Daoy (cell line): ENCODE measurements at places on chromosomes 5 and 9. TPM values are rescaled to one million over a fixed set of nuclear protein-coding genes. Genes with fewer than 3 reads are reported as not detected.
A peak's percentile ranks its signal among the peaks of the same experiment; 100 is the strongest.

The IQGAP2 gene
- total RNA-seq = 5.6 and 6.9 TPM in 2 replicates

GRCh38 chr9:70058569-70059116 lies 15.0 kb downstream of the MAMDC2 start:
- no peak for DNase-seq

DNA sequence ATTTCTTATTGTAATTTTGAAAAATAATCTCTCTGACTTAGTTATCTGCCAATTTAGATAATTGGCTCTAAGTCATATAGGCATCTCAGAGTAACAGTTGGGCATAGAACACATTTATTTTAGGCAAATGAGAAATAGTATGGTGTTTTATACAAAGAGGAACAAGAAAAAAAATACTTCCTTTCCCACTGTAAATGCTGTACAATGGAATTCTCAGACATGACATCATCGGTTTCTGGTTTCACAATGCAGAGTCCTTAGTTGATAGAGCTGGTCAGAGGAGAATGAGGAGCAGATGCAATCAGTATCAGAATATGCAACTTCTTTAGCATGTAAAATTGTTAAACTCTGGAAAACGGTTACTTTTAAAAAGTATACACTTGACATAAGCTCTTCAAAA lies 49.4 kb downstream of the PLK2 start:
- peak; percentile 80 for DNase-seq

- DNase-seq = no peak
Measured at GRCh38 chr5:14724633-14725032, 60.1 kb downstream of the OTULIN start.

DNA sequence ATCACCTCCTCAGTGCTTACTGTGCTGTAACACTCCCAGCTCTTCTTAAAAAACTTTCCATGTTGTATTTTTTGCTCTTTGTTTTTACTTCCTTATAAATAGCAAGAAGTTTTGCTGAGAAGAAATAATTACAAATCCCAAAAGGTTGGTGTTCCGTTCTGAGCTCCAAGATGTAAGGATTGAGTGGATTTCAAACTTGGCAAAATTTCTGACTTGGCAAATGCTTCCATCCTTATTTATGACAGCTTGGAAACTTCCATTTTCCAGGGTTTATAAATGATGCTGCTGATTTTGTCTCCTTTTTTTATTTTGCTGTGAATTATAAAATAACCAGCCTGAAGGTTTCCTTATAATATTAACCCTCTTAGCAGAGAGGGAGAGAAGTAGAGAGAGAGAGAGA lies 151.9 kb downstream of the NTRK2 start:
- DNase-seq = no peak
